Psoas muscle (tissue), 8 donors: ENCODE measurements at places on chromosomes 1 and 21. TPM values are rescaled to one million over a fixed set of nuclear protein-coding genes. Genes with fewer than 3 reads are reported as not detected.

DNAH14 gene
- 0.41 TPM for total RNA-seq

CCDC185 gene
- total RNA-seq, result not detected

KRTAP26-1 gene
- total RNA-seq, result not detected

DNA sequence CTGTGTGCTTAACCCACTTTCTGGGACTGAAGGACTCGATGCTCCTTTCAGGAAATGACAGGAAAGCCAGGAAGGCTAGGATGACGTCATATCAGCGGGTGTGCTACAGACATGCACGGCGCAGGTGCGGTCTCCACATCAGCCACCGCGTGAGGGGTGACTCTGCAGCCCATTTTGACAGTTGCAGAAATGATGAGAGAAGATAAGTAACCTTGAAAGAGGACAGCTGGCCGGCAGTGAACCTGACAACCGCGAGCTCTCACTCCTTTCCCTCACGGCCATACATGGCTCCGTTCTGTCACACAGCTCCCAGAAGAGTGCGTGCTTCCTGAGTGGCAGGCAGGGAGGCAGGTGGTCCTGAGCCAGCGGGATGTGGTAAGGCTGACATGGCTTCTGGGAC, 1.7 kb upstream of the KRTAP10-5 start:
- DNase-seq, result no peak

DNA sequence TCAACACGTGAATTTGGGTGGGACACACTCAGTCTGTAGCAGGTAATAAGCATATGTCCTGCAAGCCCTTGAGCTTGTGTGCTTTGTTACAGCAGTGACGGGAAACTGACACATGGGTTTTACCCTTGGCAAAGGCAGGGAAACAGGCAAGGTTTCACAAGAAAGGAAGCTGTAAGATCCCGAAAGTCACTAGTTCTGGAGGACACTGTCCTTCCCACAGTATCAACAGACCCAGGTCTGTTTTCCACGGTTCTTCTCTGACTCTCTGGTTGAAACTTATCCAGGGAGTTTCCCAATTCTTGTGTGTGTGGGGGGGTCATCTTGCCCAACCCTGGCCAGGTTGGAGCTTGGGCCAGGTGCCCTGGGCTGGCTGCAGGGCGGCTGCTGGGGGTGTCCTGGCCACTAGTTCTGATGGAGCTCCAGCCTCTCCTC, 29.3 kb upstream of the ZBTB21 start:
- no peak for DNase-seq

GRCh38 chr1:171965777-171966176, 124.5 kb downstream of the DNM3 start:
- no peak for DNase-seq

- peak; percentile 24 for DNase-seq
Observed at GRCh38 chr1:227952374-227953021, 4.8 kb upstream of the WNT9A start.

DNA sequence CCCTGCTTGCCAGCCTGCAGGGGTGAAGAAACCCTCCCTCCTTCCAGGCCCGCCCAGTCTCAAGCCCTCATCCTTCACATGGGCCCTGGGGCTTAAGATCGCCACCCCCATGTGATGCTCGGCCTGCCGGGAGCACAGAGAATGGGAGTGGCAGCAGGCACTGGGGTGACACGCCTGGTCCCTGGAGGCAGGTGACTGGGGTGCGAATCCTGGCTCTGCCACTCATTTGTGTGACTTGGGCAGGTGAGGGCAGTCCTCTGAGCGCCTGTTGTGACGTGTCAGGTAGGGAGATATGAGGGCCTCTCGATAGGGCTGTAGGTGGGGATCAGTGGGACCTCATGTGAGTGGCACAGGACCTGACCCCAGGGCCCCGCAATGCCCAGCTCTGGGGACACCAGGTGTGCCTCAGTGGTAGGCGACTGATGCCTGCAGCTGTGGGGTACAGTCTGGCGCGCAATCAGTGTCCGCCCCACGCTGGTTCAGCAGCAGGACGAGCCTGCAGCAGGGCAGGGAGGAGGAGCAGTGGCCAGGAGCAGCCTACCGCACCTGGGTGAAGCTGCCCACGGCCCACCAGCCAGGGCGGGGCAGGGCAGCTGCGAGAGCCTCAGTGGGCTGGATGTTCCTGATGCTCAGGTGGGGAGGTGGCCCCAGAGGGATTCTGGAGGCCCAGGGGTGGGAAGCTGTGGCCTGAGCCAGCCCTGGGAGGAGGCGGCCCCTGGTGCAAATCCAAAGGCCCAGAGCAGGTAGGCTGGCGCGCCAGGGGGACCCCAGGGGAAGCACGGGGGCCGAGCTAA, 6.2 kb downstream of the SH2D5 start:
- no peak for DNase-seq

DNA sequence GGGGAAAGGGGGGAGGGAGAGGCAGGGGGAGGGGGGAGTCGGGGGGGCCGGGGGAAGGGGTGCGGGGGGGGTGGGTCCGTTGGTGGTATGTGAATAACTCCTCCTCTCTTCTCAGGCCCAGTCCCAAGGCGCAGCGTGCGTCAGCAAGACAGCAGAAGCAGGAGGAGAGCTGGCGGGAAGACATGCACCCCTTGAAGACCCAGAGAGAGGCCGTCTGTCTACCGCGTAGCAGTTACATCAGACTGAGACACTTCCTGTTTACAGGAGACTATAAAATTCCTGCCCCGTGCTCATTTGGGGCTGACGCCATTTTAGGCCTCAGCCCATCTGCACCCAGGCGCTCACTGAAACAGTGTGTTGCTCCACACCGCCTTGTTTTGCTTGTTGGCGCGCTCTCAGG, 55.3 kb downstream of the SETD4 start:
- no peak for DNase-seq

GRCh38 chr1:66503841-66504470, 30.0 kb upstream of the SGIP1 start:
- DNase-seq, result no peak

GRCh38 chr1:153025797-153026196, 5.2 kb upstream of the SPRR1B start:
- no peak for DNase-seq

DNA sequence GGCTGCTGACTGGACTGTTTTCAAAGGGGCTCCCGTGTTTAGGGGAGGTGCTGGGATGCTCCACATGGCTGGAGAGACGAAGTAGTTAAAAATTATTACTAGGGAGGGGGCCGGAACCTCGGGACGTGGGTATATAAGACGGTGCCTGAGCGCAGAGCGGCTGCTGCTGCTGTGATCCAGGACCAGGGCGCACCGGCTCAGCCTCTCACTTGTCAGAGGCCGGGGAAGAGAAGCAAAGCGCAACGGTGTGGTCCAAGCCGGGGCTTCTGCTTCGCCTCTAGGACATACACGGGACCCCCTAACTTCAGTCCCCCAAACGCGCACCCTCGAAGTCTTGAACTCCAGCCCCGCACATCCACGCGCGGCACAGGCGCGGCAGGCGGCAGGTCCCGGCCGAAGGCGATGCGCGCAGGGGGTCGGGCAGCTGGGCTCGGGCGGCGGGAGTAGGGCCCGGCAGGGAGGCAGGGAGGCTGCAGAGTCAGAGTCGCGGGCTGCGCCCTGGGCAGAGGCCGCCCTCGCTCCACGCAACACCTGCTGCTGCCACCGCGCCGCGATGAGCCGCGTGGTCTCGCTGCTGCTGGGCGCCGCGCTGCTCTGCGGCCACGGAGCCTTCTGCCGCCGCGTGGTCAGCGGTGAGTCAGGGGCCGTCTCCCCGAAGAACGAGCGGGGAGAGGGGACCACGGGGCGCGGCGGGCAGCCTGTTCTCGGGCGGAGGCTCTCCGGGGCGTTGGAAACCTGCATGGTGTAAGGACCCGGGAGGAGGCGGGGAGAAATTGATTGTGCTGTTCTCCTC, at the start of gene CHODL:
CHODL (plus strand) TSS at position 163 of the 793 bp plus-strand sequence; CDS start at position 554, 391 bp downstream.
- DNase-seq, result no peak

GRCh38 chr1:240426051-240426450, 185.9 kb downstream of the GREM2 start:
- no peak for DNase-seq

DNA sequence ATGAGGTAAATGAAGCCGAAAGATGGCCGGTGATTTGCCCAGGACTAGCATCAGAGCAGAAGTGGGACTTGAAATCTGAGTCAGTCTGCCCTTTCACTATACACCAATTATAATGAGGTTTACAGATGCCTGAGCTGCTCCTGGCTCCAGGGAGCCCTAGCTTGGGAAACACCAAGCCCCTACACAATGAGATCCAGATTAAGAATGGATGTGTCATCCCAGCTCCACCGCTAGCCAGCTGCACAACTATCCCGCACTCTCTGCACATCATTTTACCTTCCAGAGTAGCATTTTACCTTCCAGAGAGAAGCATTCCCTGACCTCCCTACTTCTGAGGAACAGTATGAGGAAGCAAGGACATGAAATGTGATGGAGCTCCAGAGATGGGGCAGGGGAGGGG, 27.0 kb downstream of the SERTAD4 start:
- no peak for DNase-seq

DNA sequence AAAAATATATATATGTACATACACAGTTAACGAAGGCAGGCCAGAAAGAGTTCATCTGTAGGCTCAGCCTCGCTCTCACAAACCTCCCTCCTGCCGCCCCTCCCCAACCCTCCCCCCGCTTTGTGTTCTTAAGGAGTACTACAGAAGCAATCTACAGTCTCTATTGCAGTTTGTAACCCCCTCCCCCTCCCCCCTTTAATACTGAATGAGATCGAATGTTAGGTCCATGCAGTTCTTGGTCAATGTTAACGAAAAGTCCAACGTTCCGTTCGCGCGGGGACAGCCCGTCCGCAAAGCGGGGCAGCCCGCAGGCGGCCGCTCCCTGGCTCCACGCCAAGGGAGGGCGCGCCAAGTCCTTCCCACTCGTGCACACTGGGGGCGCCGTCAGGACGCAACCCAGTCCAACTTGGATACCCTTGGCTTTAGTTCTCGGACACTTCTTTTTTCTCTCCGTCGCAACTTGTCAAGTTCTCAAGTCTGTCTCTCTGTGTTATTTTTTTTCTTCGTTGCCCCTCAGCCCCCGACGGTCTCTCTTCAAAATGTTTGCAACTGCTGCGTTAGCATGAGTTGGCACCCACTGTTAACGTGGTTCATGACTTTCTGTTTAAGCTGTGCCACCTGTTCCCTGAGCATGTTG, 2.2 kb downstream of the JUN start:
- peak; percentile 83 for DNase-seq

DNA sequence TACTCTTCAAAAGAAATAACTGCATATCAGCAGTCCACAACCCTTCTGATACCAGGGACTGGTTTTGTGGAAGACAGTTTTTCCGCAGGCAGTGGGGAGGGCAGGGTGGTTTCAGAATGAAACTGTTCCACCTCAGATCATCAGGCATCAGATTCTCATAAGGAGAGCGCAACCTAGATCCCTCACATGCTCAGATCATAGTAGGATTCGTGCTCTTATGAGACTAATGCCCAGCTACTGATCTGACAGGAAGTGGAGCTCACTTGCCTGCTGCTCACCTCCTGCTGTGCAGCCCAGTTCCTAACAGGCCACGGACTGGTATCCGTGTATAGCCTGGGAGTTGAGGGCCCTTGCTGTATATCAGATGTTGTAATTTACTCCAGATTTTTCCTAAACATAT, 11.5 kb downstream of the RO60 start:
- no peak for DNase-seq

DNA sequence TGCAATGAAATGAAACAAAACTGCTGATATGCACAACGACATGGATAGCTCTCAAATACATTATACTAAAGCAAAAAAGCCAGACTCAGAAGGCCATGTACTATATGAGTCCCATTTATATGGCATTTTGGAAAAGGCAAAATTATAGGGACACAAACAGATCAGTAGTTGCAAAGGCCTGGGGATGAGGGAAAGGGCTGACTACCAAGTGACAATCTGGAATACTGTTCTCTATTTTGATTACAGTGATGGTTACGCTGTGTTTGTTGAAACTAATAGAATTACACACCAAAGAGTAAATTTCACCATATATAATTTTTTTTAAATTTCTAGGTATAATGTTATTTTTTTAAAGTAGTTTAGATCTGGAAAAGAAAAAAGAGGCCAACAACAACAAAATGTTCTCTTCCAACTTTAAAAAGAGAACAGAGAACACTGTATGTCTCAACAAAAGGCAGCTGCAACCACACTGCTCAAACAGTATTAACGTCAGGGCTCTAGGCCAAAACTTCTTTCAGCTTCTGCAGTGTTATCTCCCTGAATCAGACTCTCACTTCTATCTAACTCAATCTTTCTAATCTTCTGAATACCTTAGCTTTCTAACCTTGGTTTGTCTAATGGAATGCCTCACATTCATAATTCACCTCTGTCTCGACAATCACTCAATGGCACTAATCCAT, 75.8 kb downstream of the FOXJ3 start:
- no peak for DNase-seq
